ENCODE measurements at places on chromosomes 3 and 15.

DNA sequence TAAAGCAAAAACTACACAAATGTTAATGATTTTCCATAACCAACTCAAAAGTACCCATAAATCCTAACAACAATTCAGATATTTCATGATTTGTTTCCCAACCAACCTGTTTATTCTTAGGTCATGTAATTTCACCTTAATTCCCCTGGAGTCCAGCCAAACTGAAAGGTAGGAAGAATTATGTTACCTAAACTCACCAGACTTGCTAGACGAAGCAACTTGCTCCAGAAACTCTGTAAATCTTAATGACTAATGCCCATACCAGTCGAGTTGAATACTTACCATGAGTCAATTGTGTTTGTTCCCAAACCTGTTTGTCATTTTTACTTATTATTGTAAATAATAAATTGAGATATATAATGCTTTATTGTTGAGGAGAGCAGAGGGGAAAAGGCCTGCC is 1030.0 kb downstream of the TBL1XR1 start:
- DNase-seq, result no peak

DNA sequence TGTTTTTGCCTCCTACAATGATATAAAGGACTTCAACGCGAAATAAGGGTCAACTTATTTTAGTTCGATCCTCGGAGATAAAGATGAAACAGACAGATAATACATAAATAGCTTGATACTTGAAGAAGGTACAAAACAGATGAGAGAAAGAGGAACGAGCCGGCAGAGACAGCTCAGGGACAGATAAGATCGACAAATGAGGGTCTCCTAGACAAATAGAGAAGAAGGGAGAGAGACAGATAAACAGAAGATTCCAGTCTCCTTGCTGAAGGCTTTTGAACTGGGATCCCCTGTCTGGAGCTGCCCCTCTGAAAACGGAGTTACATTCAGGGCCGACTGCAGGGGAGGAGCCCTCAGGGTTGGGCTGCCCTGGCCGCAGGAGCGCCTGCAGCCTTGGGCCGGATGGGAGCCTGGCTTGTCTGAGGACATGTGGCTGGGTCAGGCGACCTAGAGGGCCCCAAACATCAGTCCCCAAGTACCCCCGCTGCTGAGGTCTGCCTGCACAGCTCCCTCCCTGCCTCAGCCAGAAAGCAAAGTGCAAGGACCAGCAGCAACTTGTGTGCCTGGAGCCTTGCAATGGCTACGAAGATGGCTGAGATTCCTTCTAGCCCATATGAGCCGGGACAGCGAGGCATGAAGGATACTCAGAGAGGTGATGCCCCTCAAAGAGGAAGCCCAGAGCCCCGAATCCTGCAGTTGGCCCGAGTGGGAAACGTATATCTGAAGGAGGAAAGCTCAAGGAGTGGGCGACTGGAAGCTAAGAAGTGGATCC is 926 bp upstream of the SKOR1 start:
- DNase-seq, result peak; percentile 8

DNA sequence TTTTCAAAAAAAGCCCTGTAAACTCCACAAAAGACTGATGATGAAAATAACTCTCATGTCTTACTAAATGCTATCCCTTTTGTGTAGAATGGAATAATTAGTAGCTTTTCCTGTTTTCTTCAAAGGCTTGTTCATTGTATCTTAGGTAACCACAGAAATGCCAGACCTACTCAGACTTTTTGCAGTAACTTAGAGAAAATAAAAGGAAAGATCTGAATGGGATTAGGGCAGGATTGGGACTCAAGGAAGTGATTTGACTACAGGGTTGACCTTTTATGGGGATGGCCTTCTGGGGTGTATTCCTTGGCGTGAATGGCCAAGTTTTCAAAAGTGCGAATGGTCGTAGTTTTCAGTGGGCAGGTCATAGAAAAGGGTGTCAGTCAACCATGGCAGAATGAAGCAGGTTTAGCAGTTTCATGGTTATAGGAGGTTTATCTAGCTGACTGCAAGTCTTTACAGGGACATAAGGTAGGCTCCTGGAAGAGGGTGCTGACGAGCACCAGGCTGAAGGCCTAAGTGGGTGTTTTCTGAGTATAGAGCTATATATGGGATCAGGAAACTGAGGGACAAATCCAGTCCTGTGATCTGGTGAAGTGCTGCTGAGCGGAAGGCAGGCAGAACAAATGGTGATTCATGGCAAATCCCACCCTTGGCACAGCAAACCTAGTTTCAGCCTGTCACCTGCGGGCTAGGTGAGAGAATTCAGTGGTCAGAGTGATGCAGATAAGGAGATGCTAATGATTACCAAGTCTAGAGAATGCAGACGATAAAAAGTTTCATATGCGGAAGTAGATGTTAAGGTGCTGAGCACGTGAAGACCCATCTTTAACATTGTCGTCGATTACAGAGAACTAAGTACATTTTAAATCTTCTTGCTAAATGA is 46.4 kb downstream of the IL1RAP start:
- no peak for DNase-seq

DNA sequence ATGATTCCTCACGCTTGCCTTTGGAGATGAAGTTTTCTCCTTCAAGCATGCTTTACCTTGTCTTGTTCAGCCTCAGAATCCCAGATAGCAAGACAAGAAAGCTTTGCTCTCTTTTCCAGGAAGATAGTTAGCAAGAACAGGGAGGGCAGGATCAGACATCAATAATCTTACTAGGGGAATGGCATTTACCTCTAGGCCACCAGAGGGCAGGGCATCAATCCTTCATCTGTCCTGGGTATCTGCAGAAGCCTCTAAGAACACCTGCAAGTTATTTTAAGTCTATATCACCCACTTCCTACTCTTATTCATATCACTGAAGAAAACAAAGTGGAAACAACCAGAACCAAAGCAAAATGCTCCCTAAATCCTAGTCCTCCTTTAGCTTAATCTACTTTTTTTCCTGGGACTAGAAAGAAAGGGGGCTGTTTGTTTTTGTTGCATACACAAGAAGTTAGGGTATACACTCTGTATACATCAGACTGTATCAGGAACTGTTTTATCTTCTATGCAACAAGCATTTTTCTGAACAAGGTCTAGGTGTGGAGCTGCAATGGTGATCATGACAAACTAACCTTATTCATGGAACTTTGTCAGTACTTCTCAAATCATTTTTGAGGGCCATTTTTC is 862.5 kb downstream of the CADM2 start:
- no peak for DNase-seq

GRCh38 chr15:100005715-100006114 is 272.5 kb upstream of the LYSMD4 start:
- DNase-seq, result no peak

DNA sequence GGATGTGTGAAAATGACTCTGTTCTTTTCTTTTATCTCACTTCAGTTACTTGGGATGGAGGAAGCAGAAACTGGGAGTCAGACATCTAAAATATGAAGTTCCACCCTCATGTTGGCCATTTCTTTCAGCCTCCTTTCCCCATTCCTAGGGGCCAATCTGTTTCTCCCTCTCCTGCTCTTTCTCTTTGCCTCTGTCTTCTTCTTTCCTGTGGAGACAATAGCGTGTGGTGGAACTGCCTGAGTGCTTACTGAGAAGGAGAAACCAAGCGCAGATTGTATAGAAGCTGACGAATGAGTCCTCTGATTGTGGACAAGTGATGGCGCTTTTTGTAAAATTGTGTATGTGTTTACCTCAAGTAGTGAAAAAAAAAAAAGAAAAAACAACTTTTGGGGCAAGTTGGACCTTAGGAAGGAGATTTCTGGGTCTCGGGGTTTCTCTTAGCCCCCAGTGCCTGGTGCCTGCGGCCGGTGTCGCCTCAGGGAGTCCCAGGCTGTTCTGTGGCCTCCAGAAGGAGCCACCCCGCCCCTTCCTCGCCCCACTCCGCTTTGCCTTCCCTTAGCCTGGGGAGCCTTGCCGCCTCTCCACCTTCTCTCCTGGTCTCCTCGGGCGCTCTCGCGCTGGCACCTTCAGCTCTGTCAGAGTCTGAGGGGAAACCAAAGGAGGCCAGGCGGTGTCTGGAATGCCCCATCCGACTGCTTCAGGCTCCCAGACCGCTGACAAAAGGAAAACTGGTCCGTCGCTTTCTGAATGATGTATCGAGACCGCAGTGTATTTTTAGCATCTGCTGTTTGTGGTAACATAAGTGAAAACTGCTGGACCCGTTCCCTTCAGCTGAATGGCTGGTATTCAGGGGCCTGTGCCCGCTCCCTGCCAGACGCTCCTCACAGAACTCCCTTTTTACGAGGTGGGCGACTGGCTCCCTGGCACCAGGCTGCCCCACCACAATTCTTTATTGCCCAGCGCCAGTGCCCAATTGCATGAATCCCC is 30.1 kb downstream of the SCG5 start:
- DNase-seq, result no peak

GRCh38 chr3:32596282-32596908 is 25.7 kb upstream of the DYNC1LI1 start:
- DNase-seq, result no peak

DNA sequence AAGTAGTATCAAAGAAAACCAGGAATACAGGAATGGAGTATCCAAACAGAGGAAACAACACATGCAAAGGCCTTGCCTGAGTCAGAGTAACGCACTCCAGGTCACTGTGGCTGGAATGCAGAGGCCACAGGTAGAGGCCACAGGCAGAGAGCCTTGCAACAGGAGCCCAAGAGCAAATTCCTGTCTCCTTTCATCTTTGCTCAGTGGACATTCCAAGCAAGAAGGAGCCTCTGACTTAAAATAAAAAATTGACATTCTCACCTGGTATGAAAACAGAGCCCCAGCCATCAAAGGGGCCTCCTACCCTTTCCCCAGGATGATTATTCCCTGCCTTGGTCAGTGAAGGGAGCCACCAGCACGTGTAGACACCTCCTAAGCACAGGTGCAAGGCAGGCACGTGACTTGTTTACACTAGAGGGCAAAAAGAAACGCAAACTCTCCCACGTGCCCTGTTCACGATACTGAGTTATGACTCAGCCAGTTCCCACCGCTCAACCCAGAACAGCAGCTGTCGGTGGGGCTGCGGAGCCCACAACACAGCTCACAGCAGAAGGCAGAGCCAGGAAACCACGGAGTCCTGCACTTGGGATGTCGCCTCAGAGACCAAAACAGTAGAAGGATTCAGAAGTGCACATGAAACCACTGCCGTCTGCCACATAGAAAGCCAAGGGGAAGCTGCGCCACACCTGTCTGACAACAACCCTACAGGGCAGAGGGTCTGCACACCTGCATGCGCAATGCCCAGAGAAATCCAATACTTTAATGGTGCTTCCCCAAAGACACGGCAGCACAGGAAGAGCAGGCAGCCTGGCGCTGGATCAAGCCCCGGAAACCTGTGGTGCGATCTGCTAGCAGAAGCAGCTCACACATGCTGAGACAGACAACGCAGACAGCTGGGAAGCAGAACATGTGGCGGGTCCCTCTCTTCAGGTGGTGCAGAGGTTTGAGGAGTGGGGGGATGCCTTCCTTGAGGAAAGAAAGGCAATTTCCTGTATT is 52.1 kb downstream of the ITGB5 start:
- peak; percentile 46 for DNase-seq

GRCh38 chr3:129277829-129278271 is 820 bp upstream of the HMCES start:
- DNase-seq, result peak; percentile 8

All from CD4-positive, alpha-beta memory T cell (primary cell).